Kidney epithelial cell (primary cell): ENCODE measurements at places on chromosomes 2 and 18. TPM values are rescaled to one million over a fixed set of nuclear protein-coding genes. Genes with fewer than 3 reads are reported as not detected.

- no peak for DNase-seq
Measured at GRCh38 chr2:156124458-156124857, 208.1 kb downstream of the NR4A2 start.

- DNase-seq, result no peak
Measured at GRCh38 chr2:102792568-102793208, 30.9 kb downstream of the TMEM182 start.

GRCh38 chr2:150125708-150126107 is 361.8 kb downstream of the RND3 start:
- DNase-seq, result peak; percentile 80

- DNase-seq, result no peak
Measured at GRCh38 chr18:37465958-37466357, 99.6 kb downstream of the CELF4 start.

DNA sequence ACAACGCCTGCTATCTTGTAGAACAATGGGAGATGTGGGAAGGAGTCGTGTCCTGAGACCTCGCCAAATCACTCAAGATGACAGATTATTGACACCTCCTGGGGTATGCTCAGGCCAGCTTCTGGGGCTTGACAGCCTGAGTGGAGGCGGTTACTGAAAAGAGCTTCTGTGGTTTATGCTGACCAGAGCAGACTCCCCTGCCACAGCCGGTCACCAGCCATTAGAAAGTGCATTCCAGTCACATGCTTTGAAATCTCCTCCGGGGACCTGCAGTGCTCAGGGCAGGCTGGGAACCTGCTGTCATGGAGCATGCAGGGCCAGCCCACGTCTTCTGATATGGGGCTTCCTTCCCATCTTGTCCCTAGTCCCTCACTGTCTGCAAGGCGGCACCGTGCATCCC is 215.9 kb downstream of the SEPTIN10 start:
- DNase-seq, result no peak

GRCh38 chr2:113034016-113034415 is 18.7 kb downstream of the IL36B start:
- DNase-seq, result no peak

GRCh38 chr2:132779206-132779721 is 109.3 kb upstream of the LYPD1 start:
- DNase-seq, result no peak

Gene CENPO
- total RNA-seq, result 8.5 and 10.9 TPM in 2 replicates

DNA sequence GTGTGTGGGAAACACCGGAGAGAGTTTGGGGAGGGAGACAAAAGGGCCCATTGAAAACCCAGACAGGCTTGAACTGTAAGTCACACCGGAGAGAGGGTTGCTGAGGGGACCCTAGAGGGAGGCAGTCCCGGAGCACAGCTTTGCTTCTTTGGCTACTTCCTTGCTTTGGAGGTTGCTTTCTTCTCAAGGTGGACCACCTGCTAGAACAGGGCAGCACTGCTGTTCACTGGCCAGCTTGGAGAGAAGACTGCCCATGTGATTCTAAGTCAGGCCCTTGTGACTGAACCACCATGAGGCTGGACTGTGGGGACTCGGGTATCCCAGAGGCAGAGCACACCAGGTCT is 4.4 kb downstream of the ACTG2 start:
- DNase-seq, result no peak
